ENCODE measurements at places on chromosomes 7 and 10. TPM values are rescaled to one million over a fixed set of nuclear protein-coding genes. Genes with fewer than 3 reads are reported as not detected.

DNA sequence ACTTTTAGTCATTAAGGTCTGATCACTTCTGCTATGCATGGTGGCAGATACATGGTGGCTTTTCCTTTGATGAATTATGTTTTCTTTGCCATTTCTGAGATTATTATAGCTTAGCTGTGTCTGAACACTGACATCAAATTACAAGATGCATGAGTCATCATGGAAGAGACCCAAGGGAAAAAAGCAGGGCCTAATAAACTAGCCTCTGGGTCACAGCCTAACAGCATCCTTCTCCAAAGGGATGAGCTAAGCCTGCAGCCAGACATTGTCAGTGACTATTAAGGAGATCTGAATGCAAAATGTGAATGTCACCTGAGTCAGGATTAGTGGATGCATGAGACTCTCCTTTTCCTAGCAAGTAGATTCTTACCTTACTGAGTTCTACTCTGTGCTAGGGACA lies 19.1 kb upstream of the OGDHL start:
- H3K27me3 ChIP-seq, result peaks cover 4% of the 10 kb centered on the region
- H3K4me1 ChIP-seq, result no peaks in the 10 kb centered on the region
- no peak overlapping the region for H3K4me3 ChIP-seq

DNA sequence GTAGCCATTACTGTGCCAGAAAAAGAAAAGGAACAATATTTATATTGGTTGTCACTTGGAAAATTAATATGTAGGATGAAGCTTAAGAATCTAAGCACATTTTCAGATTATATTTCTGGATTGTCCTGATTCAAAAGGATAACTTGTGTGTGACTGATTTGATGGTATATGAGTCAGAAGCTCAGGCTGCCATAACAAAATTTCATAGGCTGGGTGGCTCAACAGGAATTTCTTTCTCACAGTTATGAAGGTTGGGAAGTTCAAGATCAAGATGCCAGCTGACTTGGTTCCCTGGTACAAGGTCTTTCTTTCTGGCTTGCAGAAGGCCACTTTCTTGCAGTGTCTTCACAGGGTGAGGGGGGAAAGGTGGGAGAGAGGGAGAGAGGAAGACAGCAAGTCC lies 108.5 kb downstream of the ST7 start:
- H3K36me3 ChIP-seq, result no peaks in the 10 kb centered on the region
- no peaks in the 10 kb centered on the region for H3K4me1 ChIP-seq
- no peak overlapping the region for H3K4me3 ChIP-seq
- no peak overlapping the region for H3K27ac ChIP-seq
- no peak for DNase-seq
- no peaks in the 10 kb centered on the region for H3K27me3 ChIP-seq

- H3K27me3 ChIP-seq, result no peaks in the 10 kb centered on the region
- no peaks in the 10 kb centered on the region for H3K4me1 ChIP-seq
- H3K4me3 ChIP-seq, result no peak overlapping the region
- no peak overlapping the region for H3K27ac ChIP-seq
Measured at GRCh38 chr7:90709501-90710465, 113.7 kb downstream of the CDK14 start.

DNA sequence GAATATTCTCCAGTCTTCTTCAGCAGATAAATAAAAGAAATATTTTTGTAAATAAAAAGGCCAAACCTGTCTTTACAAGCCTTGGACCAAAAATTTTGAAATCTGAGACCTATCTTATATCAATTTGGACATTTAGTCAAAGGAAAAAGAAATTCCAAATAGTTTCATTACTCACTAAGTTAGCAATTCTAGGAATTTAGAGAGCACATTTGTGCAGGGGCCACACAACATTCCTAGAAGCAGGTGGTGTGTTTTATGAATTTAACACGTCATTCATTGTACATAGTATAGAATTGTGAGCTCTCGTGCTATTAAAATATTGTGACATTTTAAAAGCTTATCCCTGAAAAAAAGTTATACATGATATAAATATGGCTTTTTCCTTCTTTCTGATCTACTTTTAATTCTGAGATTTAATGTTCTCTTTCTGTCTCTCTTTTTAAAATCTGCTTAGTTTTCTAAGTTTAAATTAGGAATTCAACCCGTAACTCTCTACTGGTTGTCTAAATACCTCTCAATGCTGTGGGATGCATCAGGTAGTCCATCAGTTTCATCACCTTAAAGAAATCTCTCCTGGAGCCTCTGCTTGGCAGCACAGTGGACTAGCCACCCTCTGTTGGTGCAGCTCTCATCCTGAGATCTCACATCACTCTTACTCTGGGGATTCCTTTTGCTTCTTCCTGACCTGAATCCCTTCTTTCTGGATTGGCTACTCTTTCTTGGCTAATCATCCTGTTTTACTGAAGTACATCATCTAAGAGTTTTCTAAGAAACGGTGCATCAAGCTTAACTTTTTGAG lies 124.5 kb downstream of the SEMA3E start:
- no peak overlapping the region for H3K4me3 ChIP-seq
- no peaks in the 10 kb centered on the region for H3K27me3 ChIP-seq
- H3K36me3 ChIP-seq, result no peaks in the 10 kb centered on the region
- H3K4me1 ChIP-seq, result no peaks in the 10 kb centered on the region
- no peak for DNase-seq
- H3K27ac ChIP-seq, result no peak overlapping the region

- no peaks in the 10 kb centered on the region for H3K4me1 ChIP-seq
- no peak for DNase-seq
- peaks cover 5% of the 10 kb centered on the region for H3K27me3 ChIP-seq
- H3K4me3 ChIP-seq, result no peak overlapping the region
Measured at GRCh38 chr10:5373307-5373706, 8.5 kb downstream of the UCN3 start.

The PMPCB gene
- 85.7 TPM for total RNA-seq

The PTCD1 gene
- 12.3 TPM for total RNA-seq
